ENCODE measurements at places on chromosomes 6 and 20. TPM values are rescaled to one million over a fixed set of nuclear protein-coding genes. Genes with fewer than 3 reads are reported as not detected.

- no peak for DNase-seq
Measured at GRCh38 chr20:32718749-32719348, 24.4 kb downstream of the COMMD7 start.

DNA sequence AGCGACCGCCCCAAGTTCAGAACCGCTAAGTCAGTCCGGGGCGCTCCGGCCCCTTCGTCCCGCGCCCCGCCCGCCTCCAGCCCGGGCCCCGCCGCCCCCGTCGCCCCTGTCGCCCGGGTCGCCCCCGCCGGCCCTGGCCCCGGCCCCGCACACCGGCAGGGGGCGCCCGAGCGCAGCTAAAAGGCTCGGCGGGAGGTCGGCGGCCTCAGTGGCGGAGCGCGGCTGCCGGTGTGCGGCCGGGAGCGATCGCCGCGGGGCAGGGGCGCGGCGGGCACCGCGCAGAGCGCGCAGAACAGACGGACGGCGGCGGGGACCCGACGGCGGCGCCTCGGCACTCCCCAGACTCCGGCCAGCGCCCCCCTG lies at the start of gene FNDC1:
TSS of gene FNDC1 (plus strand) at position 208 of the 363 bp plus-strand sequence. CDS start 197 bp downstream, outside the sequence.
- DNase-seq, result no peak

DNA sequence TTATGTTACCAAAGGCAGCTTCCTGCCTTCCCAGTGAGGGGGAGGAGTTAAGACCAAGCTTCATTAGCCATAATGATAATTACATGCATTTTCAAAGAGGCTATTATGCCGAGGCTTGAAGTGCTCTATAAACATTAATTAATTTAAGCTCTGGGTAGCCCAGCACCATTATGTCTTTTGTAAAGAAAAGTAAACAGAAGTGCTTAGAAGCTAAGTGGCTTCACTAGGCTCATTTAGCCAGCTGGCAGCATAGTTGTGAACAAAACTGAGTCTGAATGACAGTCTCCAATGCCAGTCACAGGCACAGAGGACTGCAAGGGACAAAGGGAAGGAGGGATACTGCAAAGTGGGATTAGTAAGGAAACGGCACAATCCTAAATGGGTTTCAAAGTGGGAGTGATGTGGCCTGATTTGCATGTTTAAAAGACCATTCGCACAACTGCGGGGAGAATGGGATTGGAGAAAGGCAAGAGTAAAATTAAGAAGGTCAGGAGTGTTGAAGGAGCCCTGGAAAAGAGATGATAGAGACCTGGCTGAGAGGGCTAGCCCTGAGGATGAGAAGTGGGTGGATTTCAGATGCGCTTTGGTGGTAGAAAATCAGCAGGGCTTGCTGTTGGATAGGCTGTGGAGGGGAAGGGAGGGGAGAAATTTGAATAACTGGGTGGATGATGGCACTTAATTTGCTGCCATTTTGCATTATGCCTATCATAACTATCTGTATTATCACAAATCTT lies 20.1 kb upstream of the ISM1 start:
- DNase-seq, result no peak

Gene HEY2
- total RNA-seq, result not detected

- DNase-seq, result peak; percentile 90
Measured at GRCh38 chr6:142692942-142693341, 252.0 kb downstream of the HIVEP2 start.

DNA sequence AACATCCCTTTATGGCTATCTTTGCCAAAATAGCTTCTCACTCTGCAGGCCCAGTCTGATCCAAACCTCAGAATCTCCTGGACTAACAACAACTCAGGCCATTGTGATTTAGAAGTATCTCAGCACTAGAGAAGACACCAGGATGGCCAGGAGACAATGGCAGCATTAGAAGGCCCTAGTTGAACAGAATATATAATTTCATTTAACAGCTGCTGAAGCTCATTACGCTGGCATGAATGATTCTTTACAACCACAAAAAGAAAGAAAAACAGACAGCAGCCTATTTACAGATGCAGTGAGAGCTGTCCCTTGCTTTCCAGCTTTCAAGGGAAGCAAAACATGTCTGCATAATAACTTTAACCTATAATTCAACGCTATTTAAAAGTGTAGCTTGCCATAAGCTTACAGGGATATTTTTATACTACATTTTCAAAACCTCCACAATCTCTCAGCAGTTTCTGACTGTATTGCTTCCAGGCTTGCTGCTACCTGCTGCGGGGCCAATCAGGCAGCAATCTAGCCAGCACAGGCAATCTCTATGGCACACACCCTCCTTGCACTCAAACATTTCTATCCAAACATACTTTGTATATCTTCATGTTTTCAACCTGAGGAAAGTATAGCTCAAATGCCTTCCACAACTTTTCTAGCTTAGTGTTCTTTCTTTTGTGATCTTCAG lies 107.3 kb downstream of the OGFRL1 start:
- peak; percentile 71 for DNase-seq

Gene GHRH
- total RNA-seq, result not detected

DNA sequence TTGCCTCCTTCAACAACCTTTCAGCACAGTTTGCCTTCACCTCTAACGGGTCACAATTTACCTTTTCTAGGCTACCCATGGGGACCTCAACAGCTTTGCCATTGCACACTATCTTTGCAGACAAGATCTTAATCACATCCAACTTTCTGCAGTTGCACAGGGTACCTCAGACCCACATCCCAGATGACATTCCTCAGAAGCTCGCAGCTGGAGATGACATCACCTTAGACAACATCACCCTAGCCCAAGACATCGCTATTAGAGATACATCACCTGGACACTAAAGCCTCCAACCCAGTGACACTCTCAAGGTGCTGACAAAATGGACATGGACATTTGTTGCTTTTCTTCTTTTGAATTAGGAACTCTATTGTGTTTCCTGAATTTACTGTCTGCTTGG lies 38.6 kb upstream of the RPP40 start:
- DNase-seq, result no peak

DNA sequence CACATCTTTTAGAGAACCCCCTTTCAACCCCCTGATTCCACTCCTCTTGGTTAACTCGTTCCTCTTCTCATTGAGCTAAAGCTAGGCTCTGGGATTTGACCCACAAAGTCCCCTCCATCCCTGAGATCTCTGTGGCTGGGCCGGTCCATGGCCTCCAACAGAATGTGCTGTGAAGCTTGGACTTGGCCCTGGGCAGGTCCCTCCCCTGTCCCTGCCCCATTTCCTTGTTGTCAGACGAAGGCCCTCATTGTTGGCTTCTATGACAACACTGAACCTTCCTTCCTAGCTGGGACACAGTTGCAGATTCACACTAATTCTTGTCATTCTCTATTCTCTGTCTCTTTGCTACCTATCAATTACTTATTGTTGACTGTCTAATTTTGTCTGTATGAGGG lies 156.1 kb downstream of the SYCP2 start:
- DNase-seq, result no peak

Gene CBLN4
- not detected for total RNA-seq

Gene BTN3A1
- total RNA-seq, result 10.8 TPM

DNA sequence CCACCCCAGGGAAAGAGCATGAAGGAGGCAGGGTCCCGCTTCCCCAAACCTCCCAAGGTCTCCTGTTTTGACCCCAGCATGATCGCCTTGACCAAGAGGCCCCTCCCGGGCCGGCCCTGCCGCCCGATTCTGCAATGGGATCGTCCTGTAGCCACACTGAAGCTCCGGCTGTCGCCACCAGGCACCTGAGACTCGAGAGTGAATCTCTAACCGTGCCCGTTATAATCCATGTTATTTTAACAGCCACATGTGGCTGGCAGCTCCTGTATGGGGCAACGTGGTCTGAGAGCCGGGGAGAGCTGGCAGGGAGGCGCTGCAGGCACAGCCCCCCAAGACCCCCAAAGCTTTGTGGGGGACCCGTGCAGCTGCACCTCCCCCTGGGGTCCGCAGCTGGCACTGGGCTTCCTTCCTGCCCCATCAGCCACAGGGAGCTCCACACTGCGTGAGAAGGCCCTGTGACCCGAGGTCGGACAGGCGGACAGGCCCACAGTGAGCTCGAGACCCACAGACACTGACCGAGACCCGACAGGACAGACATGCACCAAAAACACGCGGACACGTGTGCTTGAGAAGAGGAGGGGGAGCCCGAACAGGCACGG lies 51.3 kb downstream of the KCNQ2 start:
- DNase-seq, result no peak

DNA sequence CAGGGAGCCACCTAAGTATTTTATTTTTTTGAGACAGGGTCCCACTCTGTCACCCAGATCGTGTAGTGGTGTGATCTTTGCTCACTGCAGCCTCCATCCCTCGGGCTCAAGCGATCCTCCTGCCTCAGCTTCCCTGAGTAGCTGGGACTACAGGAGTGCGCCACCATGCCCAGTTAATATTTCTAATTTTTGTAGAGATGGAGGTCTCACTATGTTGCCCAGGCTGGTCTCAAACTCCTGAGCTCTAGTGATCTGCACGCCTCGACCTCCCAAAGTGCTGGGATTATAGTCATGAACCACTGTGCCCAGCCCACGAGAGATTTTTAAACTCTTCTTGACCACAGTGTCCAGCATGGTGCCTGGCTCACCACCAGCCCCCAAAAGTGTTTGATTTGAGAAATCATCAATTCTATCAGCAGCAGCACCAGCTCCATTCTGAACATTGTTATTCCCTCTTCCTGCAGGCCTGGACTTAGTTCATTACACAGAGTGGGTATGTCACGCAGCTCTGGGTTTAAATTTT lies 2.3 kb upstream of the TGM2 start:
- DNase-seq, result no peak

Gene PRDM13
- under 0.01 TPM for total RNA-seq

GRCh38 chr20:43827940-43828562 lies 86.6 kb upstream of the TOX2 start:
- DNase-seq, result no peak

GRCh38 chr20:7742479-7742878 lies 197.8 kb downstream of the HAO1 start:
- peak; percentile 90 for DNase-seq

GRCh38 chr6:16691324-16691723 lies 69.9 kb downstream of the ATXN1 start:
- DNase-seq, result no peak

GRCh38 chr6:160379466-160379865 lies 31.3 kb downstream of the SLC22A3 start:
- peak; percentile 35 for DNase-seq

DNA sequence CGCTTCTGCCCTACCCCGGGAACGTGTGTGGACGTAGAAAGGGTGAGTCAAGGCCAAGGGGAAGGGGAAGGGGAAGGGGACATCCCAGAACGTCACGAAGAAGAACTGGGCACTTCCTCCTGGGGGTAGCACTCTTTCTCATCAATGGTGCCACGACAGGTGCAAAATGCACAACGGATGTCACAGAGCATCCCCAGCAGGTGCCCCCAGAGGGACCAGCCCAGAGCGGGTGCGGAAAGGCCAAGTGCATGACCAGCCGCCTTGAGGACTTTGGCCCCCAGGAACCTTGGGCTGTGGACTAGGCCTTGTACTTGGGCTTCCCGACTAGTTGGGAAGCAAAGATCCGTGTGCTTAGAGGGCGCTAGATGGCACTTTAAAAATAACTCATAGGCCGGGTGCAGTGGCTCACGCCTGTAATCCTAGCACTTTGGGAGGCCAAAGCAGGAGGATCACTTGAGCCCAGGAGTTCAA lies 12.1 kb upstream of the SRC start:
- no peak for DNase-seq

Gene E2F1
- 56.2 TPM for total RNA-seq

DNA sequence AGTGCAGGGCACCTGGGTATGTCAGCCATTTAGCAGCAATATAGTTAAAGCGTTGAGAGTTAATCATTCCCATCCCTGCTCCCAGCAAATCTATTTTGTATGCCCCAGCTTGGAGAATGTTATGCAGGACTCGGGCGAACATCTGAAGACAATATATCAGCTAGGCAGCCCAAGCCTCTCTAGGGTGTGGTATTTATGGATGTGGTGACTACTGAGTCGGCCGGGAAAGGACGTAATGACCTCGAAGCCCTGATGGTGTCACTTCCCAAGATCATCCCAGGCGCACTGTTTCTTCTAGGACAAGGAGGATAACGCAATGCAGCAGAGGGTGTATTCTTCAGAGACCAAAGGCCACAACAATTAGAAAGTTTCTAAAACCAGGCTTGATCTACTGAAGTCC lies 63.6 kb upstream of the FAM184A start:
- DNase-seq, result no peak

GRCh38 chr6:10417681-10418104 lies 2.8 kb upstream of the TFAP2A start:
- DNase-seq, result no peak

- DNase-seq, result peak; percentile 61
Measured at GRCh38 chr6:112936504-112936903, 589.4 kb downstream of the RFPL4B start.

DNA sequence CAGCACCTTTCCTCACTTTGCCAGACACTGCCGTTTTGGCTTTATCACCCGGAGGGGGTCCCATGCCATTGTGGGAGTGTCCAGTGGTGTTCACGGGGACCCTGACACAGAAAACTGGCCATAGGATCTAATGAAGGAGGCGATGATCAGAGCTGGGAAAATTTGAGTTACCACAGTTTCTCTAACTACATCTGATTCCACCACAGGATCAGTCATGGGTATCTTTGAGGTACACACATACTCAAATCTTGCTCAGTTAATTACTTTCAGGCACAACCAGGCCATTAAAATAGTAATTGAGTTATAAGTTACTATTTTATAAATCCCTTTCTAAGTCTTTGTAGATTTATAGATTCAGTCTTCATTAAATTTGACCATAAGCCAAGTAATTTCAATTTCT lies 215.1 kb downstream of the PRL start:
- DNase-seq, result no peak

Gene HSPA1L
- total RNA-seq, result 0.71 TPM

Gene ARMC12
- total RNA-seq, result not detected

DNA sequence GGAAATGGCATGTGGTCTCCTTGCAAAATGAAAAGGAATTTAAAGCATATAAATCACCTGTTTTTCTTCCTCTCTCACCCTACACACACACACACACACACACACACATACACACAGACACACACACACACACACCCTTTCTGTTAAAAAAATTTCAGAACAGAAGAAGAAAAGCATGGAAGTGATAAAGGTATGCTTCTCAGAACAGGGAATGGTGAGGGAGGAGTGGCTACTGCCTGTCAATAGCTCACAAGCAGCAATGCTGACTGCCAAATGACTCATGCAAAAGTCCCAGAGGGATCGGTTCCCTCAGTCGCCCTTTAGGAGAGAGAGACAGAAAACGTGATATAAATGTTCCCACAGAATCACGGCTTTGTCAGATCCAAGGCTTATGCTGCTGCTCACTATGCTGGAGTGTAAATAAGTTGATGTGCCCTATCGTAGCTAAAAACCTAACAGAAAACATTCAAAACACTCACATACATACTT lies 102.6 kb downstream of the IBTK start:
- DNase-seq, result peak; percentile 91

Gene GSTA3
- not detected for total RNA-seq

Gene LINC00237
- total RNA-seq, result not detected

DNA sequence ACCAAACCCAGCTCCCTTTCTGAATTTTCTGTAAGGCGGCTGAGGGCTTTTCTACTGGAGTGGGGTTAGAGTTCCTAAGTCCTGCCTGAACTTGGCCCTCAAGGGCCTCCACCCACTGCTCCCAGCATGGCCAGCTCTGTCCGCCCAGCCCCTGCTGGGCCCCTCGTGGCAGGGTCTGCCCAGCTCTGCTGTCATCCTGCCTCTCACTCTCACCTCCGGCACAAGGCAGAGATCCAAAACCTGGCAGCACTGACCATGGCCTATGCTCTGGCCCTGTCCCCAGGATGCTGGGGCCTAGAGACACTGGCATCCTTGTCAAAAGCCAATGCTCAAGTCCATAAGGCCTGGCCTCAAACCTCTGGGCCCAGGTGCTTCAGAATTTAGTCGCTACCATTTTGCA lies 61.1 kb downstream of the TAF4 start:
- DNase-seq, result no peak
